Activated T-cell treated with anti-CD3 and anti-CD28 coated beads for 1 hour (primary cell): ENCODE measurements at places on chromosomes 7 and 10.

GRCh38 chr7:30322271-30323005 is 38.0 kb downstream of the ZNRF2 start:
- no peak for DNase-seq

GRCh38 chr10:76306856-76307255 is 875.4 kb downstream of the LRMDA start:
- no peak for DNase-seq

DNA sequence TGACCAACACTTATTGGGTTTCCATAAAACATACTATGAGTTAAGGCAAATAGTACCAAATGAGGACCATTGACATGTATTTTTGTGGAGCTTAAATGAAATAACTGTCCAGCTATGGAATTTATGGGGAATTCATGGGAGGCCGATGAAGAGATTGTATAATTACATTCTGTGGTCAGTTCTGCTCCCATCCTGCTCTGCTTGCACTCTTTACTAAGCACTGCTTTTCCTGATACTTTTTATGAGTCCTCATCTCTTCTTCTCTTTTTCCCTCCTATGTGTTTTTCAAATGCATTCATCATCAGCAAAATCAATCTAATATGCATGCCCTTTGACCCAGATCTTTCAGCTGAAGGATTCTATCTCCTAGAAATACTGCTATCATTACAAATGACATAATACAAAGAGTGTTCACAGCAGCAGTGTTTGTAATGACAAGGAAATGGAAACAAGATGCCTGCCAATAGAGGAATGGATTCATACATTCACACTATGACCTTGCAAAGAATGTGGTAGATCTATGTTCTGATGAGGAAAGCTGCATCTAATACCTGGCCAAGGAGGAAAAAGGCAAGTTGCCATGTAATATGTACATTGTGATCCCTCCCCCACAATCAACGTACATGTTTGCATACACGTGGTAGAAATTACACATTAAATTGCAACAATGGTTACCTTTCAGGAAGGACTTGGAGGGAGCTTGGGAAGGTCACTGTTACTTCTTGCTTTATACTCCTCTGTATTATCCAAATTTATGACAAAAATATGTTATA is 73.9 kb downstream of the PCGF5 start:
- no peak for DNase-seq

- no peak for DNase-seq
Measured at GRCh38 chr7:101686030-101686429, 56.9 kb upstream of the MYL10 start.
